Breast epithelium (tissue), 4 donors: ENCODE measurements at places on chromosomes 6 and 20. TPM values are rescaled to one million over a fixed set of nuclear protein-coding genes. Genes with fewer than 3 reads are reported as not detected.

GRCh38 chr20:6590891-6591637, 176.4 kb upstream of the BMP2 start:
- no peak for DNase-seq

DNA sequence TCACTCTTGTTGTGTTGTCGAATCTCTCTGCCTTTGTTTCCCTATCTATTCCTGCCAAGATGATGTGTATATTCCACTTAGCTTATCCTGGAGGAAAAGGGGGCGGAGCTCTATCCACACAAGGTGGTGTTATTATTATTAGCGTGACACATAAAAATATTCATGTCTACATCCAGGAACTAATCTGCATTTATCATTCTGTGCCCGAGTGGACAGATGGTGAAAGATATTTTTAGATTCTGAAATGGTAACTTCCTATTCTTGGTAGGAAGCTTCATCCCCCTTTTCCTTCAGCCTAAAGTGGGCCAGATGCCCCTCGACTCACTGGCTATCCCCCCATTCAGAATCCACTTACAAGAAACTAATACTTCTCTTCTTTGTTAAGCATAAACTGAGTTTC, 2.0 kb downstream of the XKR7 start:
- no peak for DNase-seq

DNA sequence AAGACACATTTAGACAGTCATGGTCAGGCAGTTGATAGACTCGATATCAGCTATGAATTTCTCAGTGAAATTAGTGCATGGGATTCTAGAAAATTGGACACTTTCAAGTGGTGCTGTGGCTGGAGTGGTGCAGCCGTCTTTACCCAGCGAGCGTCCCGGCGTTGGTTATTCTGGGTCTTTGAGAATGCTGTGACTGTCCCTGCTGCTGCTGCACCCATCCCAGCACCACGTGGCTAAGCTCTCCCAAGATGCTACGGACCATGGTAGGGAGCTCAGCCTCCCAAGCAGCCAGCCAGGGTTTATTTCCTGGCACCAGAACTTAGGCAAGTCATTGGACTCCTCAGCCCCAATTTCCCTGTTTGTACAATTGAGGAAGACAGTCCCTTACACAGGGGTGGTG, 147.2 kb upstream of the RPS6KA2 start:
- no peak for DNase-seq

GRCh38 chr6:27176096-27176495, 71.4 kb upstream of the PRSS16 start:
- no peak for DNase-seq

- no peak for DNase-seq
Observed at GRCh38 chr6:113860181-113860955, 3.2 kb downstream of the MARCKS start.

Gene SLC22A7
- not detected for total RNA-seq

Gene NR2E1
- total RNA-seq: 0.33 TPM

Gene LPA
- total RNA-seq: not detected

Gene GLP1R
- 0.73 TPM for total RNA-seq
